ENCODE measurements at places on chromosomes 7 and 10.

DNA sequence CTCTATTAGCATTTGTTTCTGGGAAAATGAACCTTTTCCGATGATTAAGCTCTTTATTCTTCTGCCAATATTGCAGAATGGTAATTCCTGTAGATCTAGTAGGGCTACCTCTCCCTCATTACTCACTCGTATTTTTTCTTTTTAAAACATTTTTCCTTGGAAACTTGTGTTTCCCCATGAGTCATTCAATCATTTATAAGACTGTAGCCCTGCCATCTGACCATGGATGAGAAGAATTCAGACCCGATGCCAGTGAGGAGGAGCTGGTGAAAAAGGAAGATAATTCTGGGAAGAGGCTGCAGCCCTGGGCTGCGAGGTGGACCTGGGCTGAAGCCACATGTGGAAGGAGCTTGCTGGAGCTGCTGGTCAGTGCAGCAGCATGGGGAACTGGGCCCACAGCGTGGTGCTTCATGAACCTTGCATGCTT, 242.8 kb downstream of the KLF6 start:
- DNase-seq: no peak

GRCh38 chr10:119620241-119621077, 23.7 kb upstream of the TIAL1 start:
- DNase-seq: no peak

GRCh38 chr7:117951285-117951684, 78.0 kb upstream of the CTTNBP2 start:
- DNase-seq: no peak

DNA sequence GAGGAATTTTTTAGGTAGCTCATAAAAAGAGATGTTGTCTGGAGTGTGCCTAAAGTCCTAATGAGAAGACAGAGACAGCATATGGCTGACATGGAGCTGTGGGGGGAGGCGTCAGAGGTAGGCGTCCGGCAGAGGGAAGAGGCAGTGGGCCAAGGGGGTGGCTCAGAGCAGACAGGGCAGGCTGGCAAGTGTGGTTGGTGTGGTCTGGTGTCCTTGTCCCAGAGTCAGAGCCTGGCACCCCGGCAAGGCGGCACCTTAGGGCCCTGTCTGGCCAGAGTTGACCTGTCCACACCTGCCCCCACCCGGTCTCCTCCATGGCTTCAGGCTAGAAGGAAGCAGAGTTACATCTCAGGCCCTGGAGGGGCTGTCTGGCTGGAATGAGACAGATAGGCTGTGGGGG, 220.3 kb upstream of the ZNF32 start:
- DNase-seq: no peak

GRCh38 chr7:118368958-118369357, 144.5 kb downstream of the ANKRD7 start:
- no peak for DNase-seq

GRCh38 chr7:133025056-133025455, 56.8 kb downstream of the CHCHD3 start:
- DNase-seq: no peak

GRCh38 chr10:71421075-71421434, 24.3 kb downstream of the CDH23 start:
- DNase-seq: no peak

DNA sequence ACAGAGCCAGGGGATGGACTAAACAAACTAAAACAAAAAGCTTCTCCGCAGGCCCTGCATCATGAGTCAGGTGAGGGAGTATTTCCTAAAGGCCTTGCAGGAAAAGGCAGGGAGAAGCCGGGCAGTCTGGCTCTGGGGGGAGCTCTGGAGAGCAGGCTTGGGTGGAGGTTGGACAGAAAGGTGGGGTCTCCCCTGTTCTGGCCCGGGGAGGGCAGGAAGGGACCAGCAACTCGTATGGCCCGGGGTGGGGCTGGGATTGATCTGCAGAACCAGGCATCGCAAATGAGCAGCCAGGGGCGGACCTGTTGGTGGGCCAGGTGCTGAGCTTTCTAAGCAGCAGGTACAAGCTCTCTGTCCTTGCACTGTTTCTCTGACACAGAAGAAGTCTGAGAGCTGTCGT, 235.2 kb downstream of the TCERG1L start:
- no peak for DNase-seq

DNA sequence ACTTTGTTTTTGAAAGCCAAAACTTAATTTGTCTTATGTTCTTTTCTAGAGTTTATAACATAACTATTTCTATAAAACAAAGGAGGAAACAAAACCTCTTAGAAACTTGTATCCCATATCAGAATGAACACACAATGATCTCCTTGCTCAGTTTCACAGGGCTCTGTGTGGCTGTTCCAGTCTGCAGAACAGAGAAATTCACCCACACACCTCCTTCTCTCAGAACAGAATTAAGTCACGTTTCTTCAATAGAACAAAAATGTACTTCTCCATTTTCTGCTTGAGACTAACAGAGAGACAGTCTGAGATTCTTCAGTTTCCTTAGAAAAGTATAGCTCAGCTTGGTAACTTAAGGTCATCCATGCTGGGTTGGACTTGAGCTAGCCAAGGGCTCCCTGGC, 15.8 kb upstream of the DOCK1 start:
- no peak for DNase-seq

- no peak for DNase-seq
These were observed 174.4 kb downstream of the ST7 start for GRCh38 chr7:117127585-117128168.

DNA sequence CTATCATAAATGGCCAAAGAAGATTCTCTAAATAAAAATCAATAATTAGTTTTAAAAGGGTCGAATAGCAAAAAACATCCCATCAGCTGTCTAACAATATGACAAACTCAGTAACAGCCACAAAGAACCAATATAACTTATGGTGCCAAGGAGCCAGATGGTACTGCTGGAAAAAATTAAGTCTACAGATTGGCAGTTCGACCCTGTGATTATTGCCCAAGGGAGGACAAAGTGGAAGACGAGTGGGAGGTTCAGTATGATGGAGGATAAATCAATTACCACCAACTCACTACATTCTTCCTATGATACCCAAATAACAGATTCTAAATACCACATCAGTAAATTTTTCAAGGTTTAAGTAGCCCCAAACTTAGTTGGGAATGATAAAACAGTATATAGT, 49.0 kb downstream of the SKAP2 start:
- no peak for DNase-seq

DNA sequence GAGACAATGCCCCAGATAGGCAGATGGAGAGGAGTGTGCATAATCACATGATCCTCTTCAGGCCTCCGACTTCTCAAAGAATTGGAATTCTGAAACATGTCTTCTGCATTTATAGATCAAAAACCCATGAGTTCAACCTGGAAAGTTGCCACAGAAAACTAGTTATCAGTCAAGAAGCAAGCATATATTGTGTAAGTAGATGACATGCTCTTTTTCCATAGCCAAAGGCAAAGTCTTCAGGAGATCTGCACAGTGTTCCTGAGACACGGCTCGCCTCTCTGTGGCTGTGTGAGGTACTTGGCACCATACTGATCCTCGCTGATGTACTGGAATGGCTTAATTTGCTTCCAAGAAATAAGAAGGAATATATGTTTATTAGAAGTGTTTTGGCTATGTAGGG, 213.5 kb upstream of the MKI67 start:
- no peak for DNase-seq

DNA sequence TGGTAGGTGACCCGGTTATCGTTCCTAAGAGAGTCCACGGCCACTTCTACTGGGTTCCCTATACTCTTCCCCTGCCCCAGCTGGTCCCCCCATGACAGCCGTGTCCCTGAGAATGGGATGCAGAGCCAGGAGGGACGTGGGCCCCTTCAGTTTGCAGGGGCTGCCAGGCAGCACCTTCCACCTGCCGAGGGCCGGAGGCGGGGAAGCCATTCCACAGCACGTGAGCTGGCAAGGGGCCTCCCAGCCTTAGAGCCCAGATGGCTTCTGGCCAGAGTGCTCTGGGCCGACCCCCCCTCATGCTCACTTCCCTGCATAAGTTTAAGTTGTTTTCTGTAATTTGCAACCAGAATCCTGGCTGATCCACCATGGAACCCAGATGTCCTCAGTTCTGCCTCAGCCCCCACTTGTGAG, 39.0 kb downstream of the DIP2C start:
- DNase-seq: no peak

DNA sequence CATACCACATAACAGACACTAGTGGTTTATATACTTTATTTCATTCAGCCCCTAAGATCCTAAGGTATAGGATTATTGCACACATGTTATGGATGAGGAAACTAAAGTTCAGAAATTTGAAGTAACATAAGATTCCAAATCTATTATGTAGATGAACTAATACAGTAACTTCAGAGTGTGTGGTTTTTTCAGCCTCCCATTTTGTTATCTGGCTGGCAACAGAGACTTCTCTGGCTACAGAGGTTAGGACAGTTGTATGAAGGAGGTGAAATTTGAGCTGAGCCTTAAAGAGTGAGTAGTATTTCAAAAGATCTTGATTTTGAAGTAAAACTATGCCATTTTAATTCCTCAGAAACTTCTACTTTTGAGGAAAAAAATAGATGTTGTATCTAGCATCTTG, 125.4 kb downstream of the MAPK8 start:
- DNase-seq: no peak

DNA sequence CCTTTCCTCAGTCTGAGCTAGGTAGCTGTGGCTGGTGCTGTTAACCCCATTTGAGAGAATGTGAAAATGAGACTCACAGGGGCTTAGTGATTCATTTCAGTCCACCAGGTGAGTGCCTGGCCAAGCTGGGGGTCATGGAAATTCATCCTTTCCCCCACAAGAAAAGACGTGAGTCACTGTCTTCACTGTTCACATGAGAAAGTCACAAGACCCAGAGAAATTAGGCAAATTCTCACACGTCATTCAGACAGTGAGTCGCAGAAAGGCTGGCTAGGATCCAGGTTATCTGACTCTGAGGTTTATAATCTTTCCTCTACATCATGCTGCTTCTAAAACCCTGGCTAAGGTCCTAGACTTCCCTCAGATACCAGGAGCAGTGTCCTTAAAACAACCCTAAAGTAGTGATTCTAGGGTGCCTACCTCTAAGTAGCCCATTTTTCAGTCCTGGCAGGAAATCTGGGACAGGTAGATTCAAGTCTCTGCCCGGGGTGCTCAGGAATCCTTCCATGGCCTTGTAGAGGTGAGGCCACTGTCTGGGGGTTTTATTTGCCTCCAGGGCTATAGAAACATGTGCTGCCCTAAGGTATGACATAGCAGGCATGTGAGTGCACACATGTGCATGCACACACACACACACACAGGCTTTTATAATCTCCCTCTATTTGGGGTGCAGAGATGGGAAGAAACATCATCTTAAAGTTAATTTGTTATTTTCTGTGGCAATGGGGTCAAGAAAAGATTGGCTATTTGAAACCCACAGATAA, 427.9 kb upstream of the CELF2 start:
- DNase-seq: no peak

GRCh38 chr7:126541406-126541805, 711.3 kb downstream of the GRM8 start:
- no peak for DNase-seq

GRCh38 chr7:20488850-20489249, 126.6 kb upstream of the ABCB5 start:
- DNase-seq: no peak

- DNase-seq: no peak
These were observed 86.9 kb downstream of the AOAH start for GRCh38 chr7:36637417-36637816.

GRCh38 chr7:70042533-70042932, 444.3 kb downstream of the AUTS2 start:
- DNase-seq: no peak

GRCh38 chr10:104935656-104936055, 294.6 kb downstream of the SORCS3 start:
- no peak for DNase-seq

DNA sequence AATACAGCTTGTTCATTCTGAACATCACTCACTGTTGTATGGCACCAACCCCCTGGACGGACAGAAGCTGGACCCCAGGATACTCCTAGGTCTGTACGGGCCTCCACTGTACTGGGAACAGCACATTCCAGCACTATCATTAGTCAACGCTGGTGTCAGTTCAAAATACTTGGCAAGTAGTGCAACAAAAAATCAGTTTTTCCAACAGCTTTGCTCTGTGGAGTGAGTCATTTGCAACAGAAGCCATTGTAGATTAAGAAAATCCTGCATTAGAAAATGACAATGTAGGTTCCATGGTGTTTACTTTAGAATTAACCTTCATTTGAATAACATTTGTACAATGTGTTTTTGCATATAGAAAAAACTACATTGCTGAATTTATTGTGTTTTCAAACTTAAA, 266.6 kb downstream of the HDAC9 start:
- no peak for DNase-seq
